Spleen (tissue), 13 donors: ENCODE measurements at places on chromosomes 3 and 15. TPM values are rescaled to one million over a fixed set of nuclear protein-coding genes. Genes with fewer than 3 reads are reported as not detected.

Gene IL5RA
- 0.40 TPM for total RNA-seq

Gene RASL12
- 38.5 TPM for total RNA-seq

Gene ALDH1A3
- 0.94 TPM for total RNA-seq

Gene TIPIN
- 7.7 TPM for total RNA-seq

Gene SH3GL3
- total RNA-seq: not detected

Gene FOXB1
- not detected for total RNA-seq

Gene CAMP
- total RNA-seq: 1.5 TPM

DNA sequence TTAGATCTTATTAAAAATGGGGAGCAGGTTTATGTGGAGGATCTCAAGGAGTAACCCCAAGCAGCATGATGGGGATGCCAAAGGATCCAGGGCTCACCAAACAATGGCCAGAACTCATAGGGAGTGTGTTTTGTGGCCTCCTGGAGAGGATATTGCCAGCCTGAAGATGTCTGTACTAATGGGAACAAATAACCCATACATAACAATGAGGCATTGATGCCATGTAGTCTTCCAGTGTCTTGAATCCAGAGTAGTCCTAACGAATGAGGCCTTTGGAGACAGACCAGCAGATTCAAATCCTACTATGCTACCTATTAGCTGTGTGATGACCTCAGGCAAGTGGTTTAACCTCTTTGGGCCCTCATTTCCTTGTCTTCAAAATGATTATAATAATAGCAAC is 45.0 kb upstream of the CMSS1 start:
- H3K27ac ChIP-seq: no peak overlapping the region
- no peak overlapping the region for H3K4me3 ChIP-seq
- no peaks in the 10 kb centered on the region for H3K27me3 ChIP-seq
- no peaks in the 10 kb centered on the region for H3K36me3 ChIP-seq
- DNase-seq: no peak

GRCh38 chr3:141777957-141778813 is 15.0 kb downstream of the GRK7 start:
- no peaks in the 10 kb centered on the region for H3K36me3 ChIP-seq
- no peaks in the 10 kb centered on the region for H3K4me1 ChIP-seq
- no peak overlapping the region for H3K27ac ChIP-seq
- no peak overlapping the region for H3K4me3 ChIP-seq
- no peaks in the 10 kb centered on the region for H3K27me3 ChIP-seq

- H3K27me3 ChIP-seq: no peaks in the 10 kb centered on the region
- DNase-seq: no peak
- H3K4me1 ChIP-seq: peaks cover 1% of the 10 kb centered on the region
- H3K4me3 ChIP-seq: no peak overlapping the region
Observed at GRCh38 chr15:67512140-67512539, 8.8 kb upstream of the C15orf61 start.

DNA sequence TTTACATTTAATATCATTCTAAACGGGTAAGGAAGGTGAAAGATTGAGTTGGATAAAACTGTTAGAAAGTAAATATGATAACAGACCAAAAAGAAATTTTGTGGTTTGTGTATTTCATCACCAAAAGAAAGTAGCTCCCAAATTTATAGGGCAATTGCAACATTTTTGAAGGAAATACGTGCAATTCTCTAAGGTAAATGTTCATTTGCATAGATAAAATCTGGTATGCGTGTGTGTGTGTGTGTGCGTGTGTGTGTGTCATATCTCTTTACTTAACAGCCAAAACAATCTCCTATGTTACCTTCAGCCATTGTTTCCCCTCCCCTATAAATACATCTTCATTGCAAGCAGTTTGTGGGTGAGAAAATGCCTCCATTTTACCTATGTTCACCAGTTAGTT is 208.4 kb downstream of the TNIK start:
- H3K36me3 ChIP-seq: no peaks in the 10 kb centered on the region
- H3K4me1 ChIP-seq: peaks cover 25% of the 10 kb centered on the region
- no peak overlapping the region for H3K27ac ChIP-seq
- H3K27me3 ChIP-seq: no peaks in the 10 kb centered on the region
- no peak for DNase-seq

GRCh38 chr3:33425453-33425852 is 14.8 kb downstream of the UBP1 start:
- H3K4me1 ChIP-seq: peaks cover 28% of the 10 kb centered on the region
- H3K4me3 ChIP-seq: no peak overlapping the region
- DNase-seq: no peak
- H3K27ac ChIP-seq: no peak overlapping the region
- H3K36me3 ChIP-seq: peaks cover 16% of the 10 kb centered on the region

DNA sequence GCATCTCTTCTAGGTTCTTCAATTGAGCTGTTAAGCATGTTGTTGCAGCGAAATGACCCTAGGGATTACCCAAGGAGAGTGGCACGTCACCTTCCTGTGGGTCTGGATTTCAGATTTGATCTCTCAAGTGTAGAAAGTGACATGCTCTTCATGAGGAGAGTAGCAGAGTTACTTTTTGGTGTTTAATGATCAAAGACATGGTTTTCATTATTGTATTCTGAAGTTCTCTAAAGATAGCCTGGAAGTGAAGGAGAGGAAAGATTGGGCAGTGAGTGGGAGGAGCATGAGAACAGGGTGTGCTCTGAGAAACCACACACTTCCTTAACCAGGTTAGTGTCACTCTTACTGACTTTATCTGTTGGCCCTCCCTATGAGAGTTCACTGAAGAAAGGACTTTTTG is 153.6 kb downstream of the AKAP13 start:
- H3K4me3 ChIP-seq: no peak overlapping the region
- H3K4me1 ChIP-seq: peaks cover 10% of the 10 kb centered on the region
- no peaks in the 10 kb centered on the region for H3K27me3 ChIP-seq
- DNase-seq: no peak

- peaks cover 57% of the 10 kb centered on the region for H3K36me3 ChIP-seq
- no peak overlapping the region for H3K27ac ChIP-seq
- no peak overlapping the region for H3K4me3 ChIP-seq
- H3K27me3 ChIP-seq: no peaks in the 10 kb centered on the region
Observed at GRCh38 chr3:123089611-123090331, 22.9 kb downstream of the PDIA5 start.

GRCh38 chr3:190826018-190826417 is 36.5 kb downstream of the GMNC start:
- no peaks in the 10 kb centered on the region for H3K4me1 ChIP-seq
- DNase-seq: no peak
- no peaks in the 10 kb centered on the region for H3K27me3 ChIP-seq
- H3K4me3 ChIP-seq: no peak overlapping the region
- no peak overlapping the region for H3K27ac ChIP-seq
- H3K36me3 ChIP-seq: no peaks in the 10 kb centered on the region

DNA sequence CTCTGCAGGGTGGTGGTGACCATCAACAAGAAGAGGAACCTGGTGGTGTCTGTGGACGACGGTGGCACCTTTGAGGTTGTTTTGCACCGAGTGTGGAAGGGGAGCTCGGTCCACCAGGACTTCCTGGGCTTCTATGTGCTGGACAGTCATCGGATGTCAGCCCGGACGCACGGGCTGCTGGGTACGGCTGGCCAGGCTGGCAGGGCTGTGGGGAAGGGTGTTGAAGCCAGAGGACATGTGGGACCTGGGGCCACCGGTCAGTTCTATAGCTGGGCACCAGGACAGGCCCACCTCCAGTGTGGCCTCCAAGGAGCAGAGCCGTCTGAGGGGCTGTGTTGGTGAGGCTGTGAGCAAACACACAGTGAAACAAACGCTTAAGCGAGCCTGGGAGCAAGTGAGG is 3.9 kb upstream of the ITIH3 start:
- H3K27me3 ChIP-seq: no peaks in the 10 kb centered on the region
- no peak overlapping the region for H3K4me3 ChIP-seq
- no peaks in the 10 kb centered on the region for H3K36me3 ChIP-seq
- H3K4me1 ChIP-seq: no peaks in the 10 kb centered on the region
- H3K27ac ChIP-seq: no peak overlapping the region
